ENCODE measurements at places on chromosomes 2 and 18. TPM values are rescaled to one million over a fixed set of nuclear protein-coding genes. Genes with fewer than 3 reads are reported as not detected.

DNA sequence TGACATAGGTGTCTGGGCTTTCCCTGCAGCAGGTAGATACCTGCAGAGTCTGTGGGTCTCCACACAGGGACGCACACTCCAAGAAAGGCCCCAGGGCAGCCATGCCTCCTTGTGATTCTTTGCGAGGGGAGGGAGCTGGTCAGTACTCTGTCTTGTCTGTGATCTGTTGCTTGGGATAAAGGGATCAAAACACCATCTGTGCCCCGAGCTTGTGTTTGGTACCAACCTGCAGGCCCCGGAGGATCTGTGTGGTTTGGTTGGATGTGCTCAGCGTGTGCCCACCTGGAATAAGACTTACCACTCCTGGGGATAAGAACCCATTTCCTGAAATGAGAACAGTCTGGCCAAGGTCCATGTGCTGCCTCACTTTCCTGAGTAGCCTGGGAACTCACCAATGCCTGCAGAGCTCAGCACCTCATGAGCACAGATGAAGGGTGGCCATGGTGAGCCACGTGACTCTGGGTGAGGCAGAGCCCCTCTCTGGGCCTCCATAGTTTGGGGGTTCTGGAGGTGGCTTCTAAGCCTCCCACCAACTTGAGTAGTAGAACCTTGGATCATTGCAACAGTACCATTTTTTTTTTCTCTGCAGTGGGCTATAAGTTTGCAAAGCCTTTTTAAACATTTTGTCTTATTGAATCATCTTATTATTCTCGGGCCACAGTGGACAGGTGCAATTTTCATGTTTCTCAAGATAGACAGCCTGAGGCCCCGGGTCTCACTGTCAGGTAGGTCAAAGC lies 134.8 kb downstream of the DDX1 start:
- no peak for DNase-seq

The ZSWIM2 gene
- not detected for total RNA-seq

The RNU2-63P gene
- not detected for total RNA-seq

GRCh38 chr2:78992807-78993517 lies 32.5 kb upstream of the REG3G start:
- DNase-seq: no peak

DNA sequence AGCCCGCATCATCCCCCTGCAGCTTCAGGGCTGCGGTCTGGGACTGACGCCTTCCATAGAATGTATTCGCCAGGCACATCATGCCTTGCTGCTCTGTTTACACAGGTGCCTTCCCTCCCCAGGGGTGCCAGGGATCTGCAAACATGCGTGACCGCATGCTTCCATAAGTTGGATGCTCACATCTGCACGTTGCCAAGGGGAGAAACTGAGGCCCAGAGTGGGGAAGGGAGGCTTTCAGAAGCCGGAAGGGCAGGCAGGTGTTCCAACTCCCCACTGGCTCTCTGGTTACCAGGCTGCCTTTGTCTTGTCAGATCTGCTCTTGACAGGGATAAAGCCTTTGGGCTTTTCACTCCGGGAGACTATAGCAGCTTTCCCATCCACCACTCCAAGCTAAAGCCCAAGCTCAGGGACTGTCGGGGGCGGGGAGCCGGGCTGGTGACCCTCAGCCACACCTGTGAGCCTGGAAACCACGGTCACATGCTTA lies 125.8 kb upstream of the TNP1 start:
- DNase-seq: no peak

The ASB18 gene
- not detected for total RNA-seq

- DNase-seq: peak; percentile 32
Measured at GRCh38 chr18:11391661-11392060, 217.7 kb upstream of the SLC35G4 start.

GRCh38 chr18:14942275-14942674 lies 194.3 kb downstream of the ANKRD30B start:
- no peak for DNase-seq

GRCh38 chr18:28198620-28199019 lies 21.7 kb upstream of the CDH2 start:
- no peak for DNase-seq

- DNase-seq: no peak
Measured at GRCh38 chr2:68295516-68295915, 24.2 kb downstream of the CNRIP1 start.

DNA sequence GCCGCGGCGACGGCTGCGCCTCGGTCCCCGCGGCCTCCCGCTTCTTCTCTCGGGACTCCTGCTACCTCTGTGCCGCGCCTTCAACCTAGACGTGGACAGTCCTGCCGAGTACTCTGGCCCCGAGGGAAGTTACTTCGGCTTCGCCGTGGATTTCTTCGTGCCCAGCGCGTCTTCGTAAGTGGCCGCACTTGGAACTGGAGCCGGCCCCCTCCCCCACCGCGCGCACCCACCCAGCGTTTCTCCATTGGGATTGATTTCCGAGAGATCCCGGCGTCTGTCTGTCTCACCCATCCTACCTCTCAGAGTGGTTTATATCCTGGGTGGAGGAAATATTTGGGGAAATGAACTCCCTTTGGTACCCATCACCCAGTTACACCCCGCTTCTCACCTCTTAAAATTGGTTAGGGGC lies 498 bp downstream of the ITGAV start:
- no peak for DNase-seq

The ITGB6 gene
- total RNA-seq: 383 TPM

DNA sequence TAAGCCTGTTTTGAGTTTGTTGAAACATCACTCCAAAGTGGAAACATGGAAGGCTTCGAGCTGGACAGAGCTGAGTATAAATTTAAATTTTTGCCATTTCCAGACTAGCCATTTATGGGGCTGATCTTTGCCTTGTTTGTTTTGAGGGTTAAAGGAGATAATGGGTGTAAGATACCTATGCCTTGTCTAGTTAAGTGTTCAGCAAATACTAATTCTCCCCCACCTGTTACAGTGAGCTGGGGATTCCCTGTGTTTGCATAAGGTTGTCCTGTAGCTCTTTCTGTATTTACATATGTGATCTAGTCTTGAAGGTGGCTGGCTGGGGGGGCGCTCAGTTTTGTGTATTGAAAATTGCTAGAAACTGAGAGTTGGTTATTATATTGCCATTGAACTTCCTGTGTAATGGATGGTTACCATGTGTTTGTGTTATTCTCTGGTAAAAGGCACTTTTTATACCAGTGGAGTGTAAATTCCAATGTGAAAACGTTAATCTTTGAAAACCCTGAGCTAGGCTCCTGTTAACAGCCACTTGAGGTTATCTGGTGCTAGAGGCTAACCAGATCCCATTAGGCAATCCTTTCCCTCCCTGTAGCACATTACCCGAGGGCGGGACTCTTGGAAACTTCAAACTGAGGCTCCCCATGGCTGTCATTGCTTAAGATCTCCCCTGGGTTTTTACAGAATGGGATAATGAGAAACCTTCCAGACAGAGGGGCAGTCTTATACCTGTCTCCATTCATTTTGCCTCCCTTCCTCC lies 26.7 kb downstream of the TANC1 start:
- peak; percentile 44 for DNase-seq

- peak; percentile 92 for DNase-seq
Measured at GRCh38 chr2:40363631-40364030, 88.3 kb downstream of the SLC8A1 start.

- DNase-seq: no peak
Measured at GRCh38 chr2:36556842-36557241, 41.1 kb downstream of the FEZ2 start.

DNA sequence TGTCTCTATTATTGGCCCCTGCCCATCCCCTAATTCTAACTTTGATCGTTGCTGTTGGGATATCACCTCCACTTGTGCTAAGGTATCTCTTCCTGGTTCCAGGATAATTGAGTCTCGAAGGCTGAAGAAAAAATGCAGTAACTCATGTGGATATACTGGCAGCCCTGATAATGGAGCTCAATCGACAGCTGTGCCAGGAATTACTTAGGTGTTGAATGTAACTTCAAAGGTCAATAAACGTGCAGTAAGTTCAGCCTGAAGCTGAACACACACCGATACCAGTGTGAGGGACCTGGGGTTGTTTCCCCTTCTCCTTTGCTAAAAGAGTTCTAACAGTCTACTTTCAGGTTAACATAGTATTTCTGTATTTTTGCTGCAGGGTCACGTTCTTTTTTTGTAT lies 11.9 kb upstream of the REG3G start:
- DNase-seq: no peak

The CCNT2 gene
- 38.2 TPM for total RNA-seq

Data from renal cortical epithelial cell (primary cell).